Naive thymus-derived CD8-positive, alpha-beta T cell (primary cell): ENCODE measurements at places on chromosomes 3 and 15.

GRCh38 chr3:97504463-97504862, 260.1 kb upstream of the ARL6 start:
- no peak for DNase-seq
- H3K27me3 ChIP-seq = no peaks in the 10 kb centered on the region
- no peaks in the 10 kb centered on the region for H3K4me1 ChIP-seq
- no peak overlapping the region for H3K27ac ChIP-seq
- H3K36me3 ChIP-seq = peaks cover 19% of the 10 kb centered on the region
- no peak overlapping the region for H3K4me3 ChIP-seq

- H3K4me3 ChIP-seq = no peak overlapping the region
- H3K27me3 ChIP-seq = no peaks in the 10 kb centered on the region
- H3K27ac ChIP-seq = no peak overlapping the region
- H3K4me1 ChIP-seq = no peaks in the 10 kb centered on the region
- no peak for DNase-seq
These were observed 18.1 kb upstream of the PARP14 start for GRCh38 chr3:122662505-122662904.

- peaks cover 12% of the 10 kb centered on the region for H3K4me1 ChIP-seq
- no peaks in the 10 kb centered on the region for H3K36me3 ChIP-seq
- peaks cover 26% of the 10 kb centered on the region for H3K27me3 ChIP-seq
- no peak for DNase-seq
These were observed 4.4 kb downstream of the TMEM45A start for GRCh38 chr3:100496711-100497261.

DNA sequence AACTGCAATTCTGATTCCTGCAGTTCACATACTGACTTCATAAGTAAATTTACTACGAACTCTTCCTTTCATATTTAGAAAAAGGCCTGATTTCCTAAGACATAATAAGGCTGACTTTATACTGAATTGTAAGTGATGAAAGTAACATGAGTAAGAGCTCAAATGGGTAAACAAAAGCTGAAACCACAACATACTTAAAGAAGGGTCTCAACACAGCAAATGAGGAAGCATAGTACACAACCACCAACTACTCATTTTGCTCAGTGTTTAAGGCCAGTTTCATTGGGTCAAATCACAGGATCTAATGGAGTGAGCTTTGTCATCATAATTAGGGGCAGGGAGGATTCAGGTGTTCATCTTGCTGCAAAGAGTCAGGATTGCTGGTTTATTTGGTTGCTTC, 81.4 kb downstream of the SETD2 start:
- H3K4me1 ChIP-seq = peaks cover 16% of the 10 kb centered on the region
- no peak overlapping the region for H3K4me3 ChIP-seq
- H3K36me3 ChIP-seq = peaks cover 92% of the 10 kb centered on the region

DNA sequence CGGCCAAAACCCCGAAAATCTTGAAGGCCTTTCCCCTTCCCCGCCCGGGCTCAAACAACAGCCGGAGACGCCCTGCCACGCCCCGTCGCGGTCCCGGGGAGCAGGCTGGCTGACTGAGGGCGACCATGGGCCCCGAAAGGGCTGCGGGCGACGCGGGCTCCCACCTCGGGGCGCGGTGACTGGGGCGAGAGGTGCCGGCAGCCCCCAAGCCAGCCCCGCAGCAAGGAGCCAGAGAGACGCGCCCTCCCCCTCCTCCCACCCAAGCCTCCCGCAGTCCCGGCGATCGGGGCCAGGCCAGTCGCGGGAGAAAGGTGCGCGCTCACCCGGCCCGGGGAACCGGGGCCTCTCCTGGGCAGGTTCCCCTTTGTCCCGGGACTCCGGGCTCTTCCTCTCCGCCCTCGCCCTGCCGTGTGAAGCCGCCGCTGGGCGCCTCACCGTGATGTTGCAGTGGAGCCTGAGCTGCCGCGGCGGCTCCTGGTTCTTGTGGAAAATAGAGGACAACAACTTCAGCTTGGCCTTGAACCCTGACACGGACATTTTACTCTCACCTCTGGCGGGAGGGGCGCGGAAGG, 30.6 kb upstream of the ZSCAN2 start:
- no peaks in the 10 kb centered on the region for H3K27me3 ChIP-seq
- H3K4me1 ChIP-seq = peaks cover 15% of the 10 kb centered on the region
- no peaks in the 10 kb centered on the region for H3K36me3 ChIP-seq
- H3K27ac ChIP-seq = peak overlapping the region; percentile 90

- peak overlapping the region; percentile 57 for H3K27ac ChIP-seq
- no peaks in the 10 kb centered on the region for H3K27me3 ChIP-seq
- peaks cover 97% of the 10 kb centered on the region for H3K4me1 ChIP-seq
- peak overlapping the region; percentile 23 for H3K4me3 ChIP-seq
- no peak for DNase-seq
- peaks cover 14% of the 10 kb centered on the region for H3K36me3 ChIP-seq
These were observed 502.9 kb downstream of the FOXP1 start for GRCh38 chr3:71080517-71081083.

DNA sequence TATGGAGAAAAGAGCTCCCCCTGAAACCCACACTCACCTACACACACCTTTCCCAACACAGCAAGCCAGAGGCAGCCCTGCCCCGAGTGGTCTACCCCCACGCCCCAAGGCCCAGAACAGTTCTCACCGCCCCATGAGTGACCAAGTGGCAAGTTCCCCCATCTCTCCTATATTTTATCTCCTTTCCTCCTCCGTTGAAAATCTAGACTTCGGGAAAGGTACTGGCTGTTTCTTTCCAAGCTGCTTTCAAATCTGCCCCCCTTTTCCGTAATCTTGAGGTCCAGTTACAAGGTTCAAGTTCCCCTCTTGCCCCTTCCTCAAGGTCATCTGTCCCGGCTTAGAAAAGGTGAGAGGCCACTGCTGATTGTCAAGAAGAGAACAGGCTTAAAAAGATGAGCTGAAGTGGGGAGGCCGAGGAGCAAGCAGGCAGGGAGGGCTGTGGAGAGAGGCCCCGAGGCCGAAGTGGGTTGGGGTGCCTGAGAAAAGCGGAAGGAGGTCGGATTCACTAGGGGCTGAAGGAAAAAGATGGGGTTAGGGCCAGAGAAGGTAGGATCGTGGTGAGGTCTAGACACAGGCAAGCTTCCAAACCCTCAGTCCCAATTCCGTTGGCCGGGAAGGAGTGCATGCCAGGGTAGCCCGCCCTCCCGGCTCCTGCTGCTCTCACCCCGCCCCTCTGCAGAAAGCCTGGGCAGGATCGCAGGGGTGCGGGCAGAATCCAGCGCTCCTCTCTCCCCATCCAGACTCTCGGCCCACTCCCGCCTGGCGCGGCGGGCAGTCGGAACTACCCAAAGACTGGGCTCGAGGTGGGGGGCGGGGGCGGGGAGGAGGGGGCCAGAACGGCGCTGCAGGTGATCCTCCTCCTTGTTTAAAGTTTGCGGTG, 1.7 kb downstream of the SEMA5B start:
- peaks cover 45% of the 10 kb centered on the region for H3K27me3 ChIP-seq
- DNase-seq = no peak
- peak overlapping the region; percentile 55 for H3K4me3 ChIP-seq
- no peaks in the 10 kb centered on the region for H3K36me3 ChIP-seq
- no peak overlapping the region for H3K27ac ChIP-seq

- H3K4me1 ChIP-seq = peaks cover 2% of the 10 kb centered on the region
- no peak overlapping the region for H3K27ac ChIP-seq
- no peak overlapping the region for H3K4me3 ChIP-seq
- no peak for DNase-seq
- peaks cover 10% of the 10 kb centered on the region for H3K27me3 ChIP-seq
- no peaks in the 10 kb centered on the region for H3K36me3 ChIP-seq
These were observed 98.3 kb upstream of the ALDH1A3 start for GRCh38 chr15:100781061-100781960.

DNA sequence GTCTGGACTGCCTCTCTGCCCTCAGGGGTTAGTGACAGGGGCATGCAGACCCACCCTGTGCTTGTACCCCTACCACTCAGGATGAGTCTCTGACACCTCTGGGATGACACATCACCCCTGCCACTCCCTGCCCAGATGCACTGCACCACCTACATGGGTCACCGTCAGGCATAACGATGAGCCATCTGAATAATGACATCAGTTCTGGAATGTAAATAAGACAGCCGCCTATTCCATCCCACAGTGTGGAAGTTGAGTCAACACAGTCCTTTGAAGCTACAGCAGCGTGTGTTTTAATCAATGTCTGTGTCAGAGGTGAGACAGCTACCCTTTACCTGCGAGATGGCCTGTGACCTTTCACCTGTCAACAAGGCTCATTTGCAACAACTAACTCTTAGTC, 268.7 kb upstream of the ARRDC4 start:
- H3K4me3 ChIP-seq = no peak overlapping the region
- H3K27ac ChIP-seq = no peak overlapping the region
- H3K27me3 ChIP-seq = peaks cover 29% of the 10 kb centered on the region
- no peaks in the 10 kb centered on the region for H3K4me1 ChIP-seq
- DNase-seq = no peak

DNA sequence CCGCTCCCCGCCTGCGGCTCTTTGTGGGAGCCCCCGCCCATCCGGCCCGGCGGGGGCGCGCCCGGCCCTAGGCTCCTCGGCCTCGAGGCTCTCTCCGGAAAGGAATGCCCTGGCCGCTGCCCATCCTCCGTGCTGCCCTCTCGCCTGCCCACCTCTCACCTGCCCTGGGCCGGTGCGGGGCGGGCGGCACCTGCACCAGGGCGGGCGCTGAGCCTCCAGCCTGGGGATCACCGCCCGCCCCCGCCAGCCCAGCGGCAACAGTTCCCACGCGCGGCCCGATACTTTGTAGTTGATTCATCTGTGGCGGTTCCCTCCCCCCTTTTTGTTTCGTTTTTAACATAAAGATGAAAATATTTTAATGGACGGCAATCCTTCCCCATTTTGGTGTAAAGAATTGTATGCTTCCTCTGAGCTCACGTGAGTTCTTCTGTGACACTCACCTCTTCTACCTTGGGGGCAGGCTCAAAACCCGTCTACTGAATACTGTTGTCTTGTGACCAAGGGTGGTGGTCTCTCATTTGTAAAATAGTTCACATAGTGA, 1.9 kb downstream of the KLF13 start:
- peaks cover 5% of the 10 kb centered on the region for H3K36me3 ChIP-seq
- peaks cover 38% of the 10 kb centered on the region for H3K4me1 ChIP-seq
- DNase-seq = peak; percentile 78
- H3K27ac ChIP-seq = peak overlapping the region; percentile 97
- peak overlapping the region; percentile 94 for H3K4me3 ChIP-seq

DNA sequence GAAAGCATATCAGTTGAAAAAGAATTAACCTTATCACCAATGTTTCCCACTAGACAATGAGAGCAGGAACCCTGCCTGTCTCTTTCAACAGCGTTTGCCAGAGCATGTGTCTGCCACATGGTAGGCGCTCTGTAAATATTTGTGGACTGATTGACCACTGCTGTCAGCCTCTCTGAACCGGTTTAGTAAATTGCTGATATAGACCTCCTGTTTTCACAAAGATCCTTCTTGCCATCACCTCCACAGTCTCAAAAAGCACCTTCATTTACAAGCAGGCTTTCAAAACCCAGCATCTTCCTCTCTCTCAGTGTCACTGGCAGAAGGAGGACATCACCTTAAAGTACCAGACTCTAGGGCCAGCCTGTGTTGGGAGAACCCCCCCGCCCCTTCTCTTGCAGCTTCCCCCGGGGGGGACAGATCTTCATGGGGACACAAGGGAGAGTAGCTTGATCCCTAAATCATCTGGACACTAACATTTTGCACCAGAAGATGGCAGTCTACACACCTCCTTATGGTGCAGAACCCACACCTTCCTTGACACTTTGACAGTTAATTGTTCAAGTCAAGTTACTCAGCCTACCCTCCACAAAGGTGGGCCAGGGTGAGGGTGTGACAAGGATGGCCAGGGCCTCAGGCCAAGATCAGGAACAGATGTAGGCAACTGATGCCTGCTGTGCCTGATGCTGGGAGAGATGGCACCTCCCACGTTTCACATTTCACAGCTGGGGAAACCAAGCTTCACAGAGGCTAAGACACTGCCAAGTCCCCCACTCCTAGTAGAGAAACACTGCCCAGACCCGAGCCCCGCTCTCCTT, 37.8 kb upstream of the USP3 start:
- DNase-seq = peak; percentile 39
- H3K4me3 ChIP-seq = no peak overlapping the region
- H3K4me1 ChIP-seq = peaks cover 17% of the 10 kb centered on the region
- H3K27me3 ChIP-seq = no peaks in the 10 kb centered on the region
- H3K36me3 ChIP-seq = no peaks in the 10 kb centered on the region

DNA sequence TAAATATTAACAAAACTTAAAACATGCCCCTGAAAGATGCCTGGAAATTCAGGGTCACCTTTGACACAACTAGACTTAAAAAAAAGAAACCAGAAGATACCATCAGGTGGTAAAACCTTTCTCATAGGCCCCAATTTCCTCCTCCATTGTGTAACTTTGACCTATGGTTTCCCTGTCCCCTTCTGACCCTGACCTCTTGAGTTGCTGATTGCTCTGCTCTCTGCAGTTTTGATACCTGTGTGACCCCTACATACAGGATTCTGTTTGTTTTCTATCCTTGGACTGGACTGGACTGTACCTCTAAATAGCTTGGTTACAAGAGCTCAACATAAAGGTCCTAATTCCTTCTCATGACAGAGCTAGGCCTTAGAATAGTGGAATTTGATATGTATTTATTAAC, 220.6 kb downstream of the ZIC4 start:
- H3K4me1 ChIP-seq = no peaks in the 10 kb centered on the region
- no peak overlapping the region for H3K27ac ChIP-seq
- no peak overlapping the region for H3K4me3 ChIP-seq

- H3K36me3 ChIP-seq = no peaks in the 10 kb centered on the region
- H3K4me1 ChIP-seq = no peaks in the 10 kb centered on the region
- DNase-seq = no peak
- no peak overlapping the region for H3K4me3 ChIP-seq
- H3K27ac ChIP-seq = no peak overlapping the region
These were observed 7.0 kb upstream of the TM4SF18 start for GRCh38 chr3:149340310-149340933.
